ENCODE measurements at places on chromosomes 3 and 15. TPM values are rescaled to one million over a fixed set of nuclear protein-coding genes. Genes with fewer than 3 reads are reported as not detected.
A peak's percentile ranks its signal among the peaks of the same experiment; 100 is the strongest.

Gene LSAMP
- total RNA-seq = not detected

Gene IQCF5
- not detected for total RNA-seq

Gene PROK2
- 1.3 TPM for total RNA-seq

Gene PRICKLE2
- total RNA-seq = not detected

Gene HTR3E
- not detected for total RNA-seq

Gene RAB6B
- total RNA-seq = not detected

Gene CTXND1
- not detected for total RNA-seq

Gene UBE2E2
- total RNA-seq = 14.1 TPM

GRCh38 chr3:29513236-29513635, 232.4 kb downstream of the RBMS3 start:
- no peaks in the 10 kb centered on the region for H3K27me3 ChIP-seq

GRCh38 chr3:126983653-126984390, 907 bp downstream of the PLXNA1 start:
- no peak for DNase-seq
- H3K27ac ChIP-seq = no peak overlapping the region
- H3K27me3 ChIP-seq = peaks cover 4% of the 10 kb centered on the region
- H3K36me3 ChIP-seq = peaks cover 2% of the 10 kb centered on the region
- H3K4me1 ChIP-seq = peaks cover 30% of the 10 kb centered on the region
- peak overlapping the region; percentile 62 for H3K4me3 ChIP-seq

DNA sequence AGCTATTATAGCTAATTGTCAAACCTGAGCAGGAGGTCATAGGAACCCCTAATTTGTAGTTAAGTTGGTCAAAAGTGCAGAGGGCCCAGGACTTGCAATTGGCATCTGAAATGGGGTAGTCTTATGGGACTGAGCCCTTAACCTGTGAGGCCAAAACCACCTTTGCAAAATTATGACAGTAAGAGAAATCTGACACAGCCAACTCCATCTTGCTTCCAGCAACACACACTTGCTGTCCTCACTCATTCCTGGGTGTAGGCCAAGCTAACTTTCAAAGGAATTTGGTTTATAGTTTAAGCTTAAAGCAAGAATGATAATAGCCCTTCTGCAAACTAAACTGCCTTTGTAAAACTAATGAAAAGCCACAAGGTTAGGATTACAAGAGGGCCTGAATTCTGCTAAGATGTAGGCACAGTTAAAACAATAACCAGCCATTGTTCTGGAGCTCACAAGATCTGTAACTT, 57.6 kb upstream of the FRMD4B start:
- H3K27me3 ChIP-seq = no peaks in the 10 kb centered on the region
- DNase-seq = no peak
- no peaks in the 10 kb centered on the region for H3K36me3 ChIP-seq

- no peaks in the 10 kb centered on the region for H3K27me3 ChIP-seq
- H3K27ac ChIP-seq = no peak overlapping the region
- no peak for DNase-seq
- no peak overlapping the region for H3K4me3 ChIP-seq
Observed at GRCh38 chr3:135229018-135229495, 434.0 kb downstream of the EPHB1 start.

DNA sequence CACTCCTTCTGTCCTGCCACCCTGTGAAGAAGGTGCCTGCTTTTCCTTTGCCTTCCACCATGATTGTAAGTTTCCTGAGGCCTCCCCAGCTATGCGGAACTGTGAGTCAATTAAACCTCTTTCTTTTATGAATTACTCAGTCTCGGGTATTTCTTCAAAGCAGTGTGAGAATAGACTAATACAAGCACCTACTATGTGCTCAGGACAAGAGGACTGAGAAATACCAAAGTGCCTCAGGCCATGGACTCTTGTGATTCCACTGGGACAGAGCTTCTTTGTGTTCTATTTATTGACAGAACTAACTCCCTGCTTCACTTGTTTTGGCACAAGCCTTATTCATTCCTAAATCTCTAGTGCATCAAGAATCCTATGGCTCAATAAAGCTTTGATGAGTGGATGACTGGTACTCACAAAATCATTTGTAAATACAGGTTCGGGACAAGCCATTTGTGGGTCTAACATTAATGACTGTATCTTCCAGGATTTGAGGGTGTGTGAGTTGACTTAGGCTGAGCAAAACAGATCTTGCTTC, 204.2 kb downstream of the PDCD6IP start:
- no peak overlapping the region for H3K4me3 ChIP-seq
- H3K27ac ChIP-seq = no peak overlapping the region
- no peaks in the 10 kb centered on the region for H3K4me1 ChIP-seq
- DNase-seq = no peak
- H3K27me3 ChIP-seq = no peaks in the 10 kb centered on the region

- DNase-seq = no peak
- no peak overlapping the region for H3K27ac ChIP-seq
- peaks cover 63% of the 10 kb centered on the region for H3K4me1 ChIP-seq
Observed at GRCh38 chr3:33000691-33001385, 49.4 kb downstream of the CCR4 start.

- H3K27me3 ChIP-seq = no peaks in the 10 kb centered on the region
- no peak overlapping the region for H3K27ac ChIP-seq
- no peak for DNase-seq
Observed at GRCh38 chr3:165156757-165157420, 39.3 kb downstream of the SLITRK3 start.

- peaks cover 38% of the 10 kb centered on the region for H3K4me1 ChIP-seq
- peak overlapping the region; percentile 64 for H3K4me3 ChIP-seq
- peak; percentile 92 for DNase-seq
- peak overlapping the region; percentile 95 for H3K27ac ChIP-seq
- no peaks in the 10 kb centered on the region for H3K27me3 ChIP-seq
Observed at GRCh38 chr3:184335661-184336546, 1.5 kb upstream of the FAM131A start.

GRCh38 chr3:49841806-49842205, 14.6 kb downstream of the TRAIP start:
- peaks cover 2% of the 10 kb centered on the region for H3K36me3 ChIP-seq
- H3K27ac ChIP-seq = no peak overlapping the region
- no peak overlapping the region for H3K4me3 ChIP-seq

- H3K4me3 ChIP-seq = no peak overlapping the region
- no peak overlapping the region for H3K27ac ChIP-seq
- no peak for DNase-seq
- no peaks in the 10 kb centered on the region for H3K36me3 ChIP-seq
- H3K4me1 ChIP-seq = no peaks in the 10 kb centered on the region
Observed at GRCh38 chr15:92421976-92422375, 28.3 kb downstream of the ST8SIA2 start.

GRCh38 chr3:94394885-94395284, 332.0 kb downstream of the NSUN3 start:
- H3K36me3 ChIP-seq = no peaks in the 10 kb centered on the region
- no peaks in the 10 kb centered on the region for H3K27me3 ChIP-seq
- no peak overlapping the region for H3K27ac ChIP-seq
- DNase-seq = no peak
- H3K4me3 ChIP-seq = no peak overlapping the region
- H3K4me1 ChIP-seq = no peaks in the 10 kb centered on the region

DNA sequence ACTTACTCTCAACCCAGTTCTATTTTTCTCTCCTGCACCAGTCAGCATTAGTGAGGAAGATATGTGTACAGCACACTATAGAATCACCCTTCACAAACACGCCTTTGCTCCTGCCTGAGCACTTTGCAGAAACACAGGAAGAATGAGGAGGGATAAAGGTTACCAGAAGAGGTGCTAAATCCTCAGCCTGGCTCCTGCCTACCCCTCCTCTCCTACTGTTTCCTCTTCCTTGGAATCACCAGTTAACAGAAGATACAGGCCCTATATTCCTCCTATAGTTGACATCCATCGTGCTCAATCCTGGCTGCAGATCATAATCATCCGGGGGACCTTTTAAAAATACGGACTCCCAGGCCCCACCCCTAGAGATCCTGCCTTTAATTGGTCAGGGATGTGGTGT, 28.9 kb downstream of the PARP15 start:
- DNase-seq = no peak
- no peak overlapping the region for H3K27ac ChIP-seq
- no peaks in the 10 kb centered on the region for H3K27me3 ChIP-seq
- peaks cover 2% of the 10 kb centered on the region for H3K4me1 ChIP-seq

GRCh38 chr3:161941891-161942290, 445.3 kb downstream of the OTOL1 start:
- H3K4me1 ChIP-seq = no peaks in the 10 kb centered on the region
- H3K27me3 ChIP-seq = no peaks in the 10 kb centered on the region
- no peak overlapping the region for H3K27ac ChIP-seq

DNA sequence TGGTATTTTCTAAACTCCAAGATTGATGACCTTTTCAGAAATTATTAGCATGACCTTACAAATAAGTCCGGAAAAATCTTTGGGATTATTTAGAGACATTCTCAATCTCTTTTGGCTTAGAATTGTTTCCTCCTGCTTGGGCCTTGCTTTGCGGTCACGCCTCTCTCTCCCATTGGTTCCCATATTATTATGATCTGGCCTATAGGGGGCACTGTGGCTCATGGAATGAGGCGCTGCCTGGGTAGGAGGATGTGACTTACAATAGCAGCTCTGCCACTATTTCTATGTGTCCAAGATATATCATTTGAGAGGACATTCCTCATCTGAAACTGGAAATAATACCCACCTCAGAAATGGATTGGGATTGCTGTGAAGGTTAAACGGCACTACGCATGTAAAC, 464.9 kb downstream of the MFSD1 start:
- H3K27ac ChIP-seq = no peak overlapping the region
- H3K4me1 ChIP-seq = no peaks in the 10 kb centered on the region
- no peaks in the 10 kb centered on the region for H3K27me3 ChIP-seq
- no peak overlapping the region for H3K4me3 ChIP-seq
- H3K36me3 ChIP-seq = no peaks in the 10 kb centered on the region
- DNase-seq = no peak

DNA sequence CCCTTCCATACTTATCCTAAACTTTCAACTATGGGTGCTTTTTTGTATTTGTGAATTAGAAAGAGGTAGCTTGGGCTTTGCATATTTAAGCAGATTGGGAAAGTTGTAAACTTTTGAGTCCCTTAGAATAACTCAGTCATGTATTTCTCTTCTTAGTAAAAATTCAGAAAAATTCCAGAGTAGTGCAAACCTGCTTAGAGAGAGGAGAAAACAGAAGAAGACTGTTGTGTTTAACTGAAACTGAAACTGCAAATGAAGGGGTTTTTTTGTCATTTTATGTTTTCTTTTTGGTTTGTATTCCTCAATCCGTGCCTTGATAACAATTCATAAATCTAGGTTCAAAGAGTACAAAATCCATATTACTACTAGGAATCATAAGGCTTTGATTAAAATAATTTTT, 31.3 kb downstream of the CD200 start:
- no peak overlapping the region for H3K27ac ChIP-seq
- H3K4me1 ChIP-seq = peaks cover 3% of the 10 kb centered on the region
- no peak overlapping the region for H3K4me3 ChIP-seq
- no peaks in the 10 kb centered on the region for H3K36me3 ChIP-seq
- H3K27me3 ChIP-seq = no peaks in the 10 kb centered on the region
